ENCODE measurements at places on chromosomes 13 and 19.

DNA sequence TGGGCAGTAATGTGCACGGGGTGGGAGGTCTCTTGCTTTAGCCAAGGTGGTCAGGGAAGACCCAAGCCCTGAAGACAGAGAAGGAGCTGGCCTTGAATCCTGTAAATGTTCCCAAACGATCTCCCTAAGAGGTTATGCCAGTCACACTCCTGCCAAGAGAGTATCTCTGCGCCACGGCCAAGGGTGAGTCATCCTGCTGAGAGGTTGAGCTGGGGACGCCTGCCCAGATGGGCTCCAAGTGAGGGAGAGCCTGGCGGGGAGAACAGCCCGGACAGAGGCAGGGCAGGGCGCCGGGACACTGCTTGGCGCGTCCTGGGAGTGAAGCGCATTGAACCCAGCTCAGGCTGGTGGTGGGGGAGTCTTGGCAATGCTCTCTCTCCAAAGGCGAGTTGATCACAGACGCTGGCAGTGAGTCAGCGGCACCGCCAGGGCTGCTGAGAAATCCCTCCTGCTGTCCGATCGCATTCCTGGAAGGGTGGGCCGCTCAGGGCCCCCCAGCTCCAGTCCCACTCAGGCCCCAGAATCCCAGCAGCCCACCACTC lies 16.4 kb downstream of the SULT2B1 start:
- peak; percentile 26 for DNase-seq

- DNase-seq = no peak
These were observed 67.3 kb downstream of the SLC15A1 start for GRCh38 chr13:98685146-98685545.

GRCh38 chr13:49681842-49682435 lies 9.3 kb downstream of the EBPL start:
- DNase-seq = no peak

DNA sequence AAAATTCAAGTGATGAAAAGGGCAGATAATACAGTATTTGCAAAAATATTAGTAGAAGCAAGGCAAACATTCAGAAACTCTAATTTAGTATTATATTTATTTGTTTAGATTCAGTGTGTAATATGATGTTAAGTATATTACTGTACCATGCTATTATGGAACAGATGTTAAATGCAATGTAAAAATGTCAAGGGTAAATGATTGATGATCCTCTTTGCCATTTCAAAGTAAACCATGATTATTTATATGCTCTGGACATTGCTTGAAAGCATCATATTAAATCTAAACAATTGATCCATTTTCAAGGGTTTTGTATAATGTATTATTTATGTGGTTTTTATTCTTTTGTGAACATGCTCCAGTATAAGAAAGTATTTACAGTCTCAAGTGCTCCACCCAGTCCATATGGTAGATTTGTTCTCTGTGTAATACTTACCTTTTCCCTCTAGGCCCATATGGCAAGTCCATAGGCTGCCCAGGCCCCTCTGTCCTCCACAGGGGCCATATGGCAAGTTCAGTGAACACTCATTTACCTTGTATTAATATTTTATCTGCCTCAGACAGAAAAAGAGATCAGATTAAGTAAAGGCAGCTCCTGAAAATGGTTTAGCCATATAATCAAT lies 353.5 kb downstream of the DACH1 start:
- DNase-seq = no peak

DNA sequence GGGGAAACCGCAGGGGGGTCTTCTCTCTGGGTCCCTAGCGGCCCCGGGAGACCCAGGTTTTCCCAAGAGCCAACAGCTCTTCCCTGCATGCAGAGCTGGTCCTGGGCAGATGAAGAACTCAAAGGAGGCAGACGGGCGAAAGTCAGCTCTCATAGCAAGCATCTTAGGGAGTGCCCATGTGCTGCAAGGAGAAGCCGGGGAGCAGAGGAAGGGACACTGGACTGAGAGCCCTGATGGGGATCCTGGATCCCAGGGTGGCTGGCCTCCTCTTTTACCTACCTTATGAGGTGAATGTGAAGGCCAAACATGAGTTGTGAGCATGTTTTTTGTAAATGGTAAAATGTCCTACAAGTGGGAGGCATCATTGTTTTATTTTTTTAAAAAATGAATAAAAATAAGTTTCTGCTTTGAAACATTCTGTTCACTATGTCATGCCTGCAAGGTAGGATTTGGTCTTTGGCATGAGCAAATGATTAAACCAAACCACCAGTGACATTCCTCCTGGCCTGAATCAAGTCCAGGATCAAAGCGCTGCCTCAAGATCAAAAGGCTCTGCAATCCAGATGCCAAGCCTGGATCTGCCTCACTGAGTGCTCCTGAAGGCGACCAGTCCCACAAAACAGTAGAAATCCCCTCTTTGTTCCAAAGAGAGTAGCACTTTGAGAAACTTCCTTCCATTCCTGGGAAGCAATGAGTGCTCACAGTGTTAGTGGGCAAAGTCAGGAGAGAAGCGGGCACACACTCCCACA lies 92.2 kb upstream of the SERP2 start:
- DNase-seq = no peak

GRCh38 chr19:39553082-39553652 lies 13.2 kb upstream of the EID2 start:
- no peak for DNase-seq

DNA sequence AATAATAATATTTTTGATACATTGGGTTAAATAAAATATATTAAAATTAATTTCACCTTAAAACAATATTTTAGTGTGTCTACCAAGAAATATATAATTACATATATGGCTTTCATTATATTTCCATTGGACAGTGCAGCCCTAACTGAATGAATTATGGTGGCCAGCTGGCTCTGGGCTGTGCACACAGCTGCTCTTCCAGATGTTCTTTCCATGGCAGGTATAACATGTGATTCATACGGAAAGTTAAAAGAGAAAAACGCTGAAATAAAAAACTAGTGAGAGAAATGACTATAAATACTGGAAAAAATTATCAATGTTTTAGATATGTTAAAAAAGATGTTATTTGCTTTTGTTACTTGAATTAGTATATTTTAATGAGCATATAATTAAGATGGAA lies 216.3 kb downstream of the RGCC start:
- no peak for DNase-seq

GRCh38 chr19:48296963-48297734 lies 27.3 kb downstream of the ZNF114 start:
- no peak for DNase-seq

DNA sequence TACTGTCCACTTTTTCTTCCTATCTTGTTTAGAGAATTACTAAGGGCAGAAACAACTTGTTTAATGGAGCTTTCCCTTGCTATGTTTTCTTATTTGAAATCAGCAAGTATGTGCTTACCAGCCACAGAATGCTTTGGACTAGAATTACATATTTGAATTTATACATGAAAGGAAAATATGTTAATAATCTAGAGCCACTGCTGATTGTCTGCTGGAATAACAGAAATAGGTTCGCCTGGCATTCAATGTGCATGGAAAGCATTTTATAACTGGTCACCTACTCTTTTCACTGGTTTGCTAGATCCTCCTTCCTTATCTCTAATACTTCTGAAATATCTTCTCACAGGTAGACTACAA lies 8.0 kb downstream of the EFNB2 start:
- no peak for DNase-seq

DNA sequence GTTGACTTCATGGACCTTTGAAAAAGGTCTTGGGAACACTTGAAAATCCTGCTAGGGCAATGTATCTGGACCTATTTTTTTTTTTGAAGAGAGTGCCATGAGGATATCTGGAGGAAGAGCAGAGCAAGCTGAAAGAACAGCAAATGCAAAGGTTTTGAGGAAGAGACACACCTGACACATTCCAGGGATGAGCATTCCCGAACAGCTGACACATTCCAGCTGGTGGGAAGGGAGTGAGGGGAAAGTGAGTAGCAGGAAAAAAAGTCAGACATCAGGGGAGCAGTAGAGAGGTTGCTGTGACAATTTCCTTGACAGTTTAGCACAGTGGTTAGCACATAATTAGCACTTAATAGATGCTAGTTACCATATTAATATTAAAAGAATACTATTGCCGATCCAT lies 14.7 kb downstream of the DGKH start:
- no peak for DNase-seq

DNA sequence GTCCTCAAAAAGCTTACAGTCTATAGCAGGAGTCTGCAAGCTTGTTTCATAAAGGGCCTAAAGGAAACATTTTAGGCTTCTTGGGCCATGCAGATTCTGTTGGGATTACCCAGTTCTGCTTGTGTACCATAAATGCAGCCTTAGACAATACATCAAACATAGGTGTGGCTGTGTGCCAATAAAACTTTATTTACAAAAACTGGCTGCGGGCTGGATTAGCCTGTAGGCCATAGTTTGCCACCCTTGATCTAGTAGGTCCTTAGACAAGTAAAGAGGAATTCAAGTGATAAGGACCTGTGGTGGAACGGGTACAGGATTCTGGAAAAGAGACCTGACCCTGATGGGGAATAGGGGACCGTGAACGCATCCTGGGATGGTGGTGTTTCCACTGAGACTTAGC lies 51.9 kb downstream of the ESD start:
- no peak for DNase-seq

GRCh38 chr13:25179832-25180774 lies 8.0 kb upstream of the AMER2 start:
- no peak for DNase-seq

GRCh38 chr13:54373211-54373610 lies 1344.6 kb downstream of the OLFM4 start:
- DNase-seq = no peak

DNA sequence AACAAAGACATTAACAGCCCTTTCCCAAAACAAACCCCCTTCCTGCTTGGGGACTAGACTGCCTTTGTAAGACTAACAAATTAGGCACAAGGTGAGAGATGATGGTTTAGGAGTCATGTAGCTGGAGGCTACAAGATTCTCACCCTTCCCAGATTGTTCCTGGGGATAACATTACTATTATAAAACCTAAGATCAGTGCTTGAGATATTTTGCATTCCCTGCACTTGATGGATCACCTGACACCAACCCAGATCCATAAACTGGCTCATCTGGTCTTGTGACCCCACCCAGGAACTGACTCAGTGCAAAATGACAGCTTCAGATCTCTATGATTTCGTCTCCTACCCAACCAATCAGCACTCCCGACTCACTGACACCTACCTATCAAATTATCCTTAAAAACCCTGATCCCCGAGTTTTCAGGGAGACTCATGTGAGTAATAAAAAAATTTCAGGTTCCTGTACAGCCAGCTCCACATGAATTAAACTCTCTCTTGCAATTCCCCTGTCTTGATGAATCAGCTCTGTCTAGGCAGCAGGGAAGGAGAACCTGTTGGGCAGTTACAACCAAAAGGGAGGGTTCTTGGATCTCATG lies 2.4 kb upstream of the ZNF616 start:
- no peak for DNase-seq

DNA sequence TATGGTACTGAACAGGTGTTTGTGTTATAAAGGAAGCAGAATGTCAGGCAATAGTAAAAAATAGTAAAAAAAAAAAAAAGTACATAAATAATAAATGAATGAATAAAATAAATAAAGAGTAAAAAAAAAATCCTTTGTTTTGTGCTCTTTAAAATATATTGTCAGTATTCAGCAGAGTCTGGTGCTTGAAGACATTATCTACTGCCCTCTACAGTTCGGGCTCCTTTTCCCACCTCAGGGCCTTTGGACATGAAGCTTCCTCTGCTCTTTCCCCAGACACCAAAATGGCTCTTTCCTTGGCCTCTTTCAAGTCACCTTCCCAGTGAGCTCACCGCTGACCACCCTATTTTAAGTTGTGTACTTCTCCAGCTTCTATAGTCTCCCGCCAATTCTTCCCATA lies 137.5 kb downstream of the TNFRSF19 start:
- no peak for DNase-seq

- no peak for DNase-seq
These were observed 24.9 kb upstream of the WDR18 start for GRCh38 chr19:958967-959855.

GRCh38 chr13:45215392-45216077 lies 14.7 kb upstream of the KCTD4 start:
- DNase-seq = no peak

GRCh38 chr13:76732367-76732766 lies 153.8 kb downstream of the KCTD12 start:
- no peak for DNase-seq

DNA sequence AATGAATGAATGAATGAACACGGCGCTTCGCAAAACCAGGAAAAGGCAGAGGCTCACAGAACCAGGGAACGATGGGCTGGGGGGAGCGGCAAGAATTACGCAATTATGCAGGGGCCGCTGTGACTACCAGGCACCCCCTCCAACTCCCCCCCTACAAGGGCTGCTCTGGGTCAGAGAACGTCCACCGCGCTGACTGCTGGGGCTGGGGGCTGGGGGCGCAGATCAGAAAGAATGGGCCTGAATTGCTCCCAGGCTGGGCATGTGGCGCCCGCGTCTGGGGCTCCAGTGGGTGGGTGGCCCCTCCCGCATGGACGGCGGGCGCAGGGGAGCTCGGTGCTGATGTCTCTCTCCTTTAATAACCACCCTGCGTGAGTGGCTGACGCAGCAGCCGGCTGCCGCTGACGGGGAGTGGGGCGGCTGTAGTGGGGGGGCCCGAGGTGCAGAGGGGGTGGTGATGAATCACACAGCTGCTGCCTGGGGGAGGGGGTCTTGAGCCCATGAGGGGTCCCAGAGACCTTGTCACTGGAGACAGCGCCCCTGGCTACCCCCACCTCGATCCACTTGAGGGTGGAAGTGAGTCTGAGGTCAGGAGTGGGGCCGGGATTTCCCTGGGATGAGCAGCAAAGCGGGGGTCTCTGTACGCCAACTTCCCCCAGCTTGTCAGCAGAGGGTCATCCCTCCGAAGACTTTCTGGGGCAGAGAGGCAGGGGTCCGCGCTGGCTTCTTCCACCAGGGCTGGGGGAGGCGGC lies 1.5 kb upstream of the CIRBP start:
- DNase-seq = no peak

DNA sequence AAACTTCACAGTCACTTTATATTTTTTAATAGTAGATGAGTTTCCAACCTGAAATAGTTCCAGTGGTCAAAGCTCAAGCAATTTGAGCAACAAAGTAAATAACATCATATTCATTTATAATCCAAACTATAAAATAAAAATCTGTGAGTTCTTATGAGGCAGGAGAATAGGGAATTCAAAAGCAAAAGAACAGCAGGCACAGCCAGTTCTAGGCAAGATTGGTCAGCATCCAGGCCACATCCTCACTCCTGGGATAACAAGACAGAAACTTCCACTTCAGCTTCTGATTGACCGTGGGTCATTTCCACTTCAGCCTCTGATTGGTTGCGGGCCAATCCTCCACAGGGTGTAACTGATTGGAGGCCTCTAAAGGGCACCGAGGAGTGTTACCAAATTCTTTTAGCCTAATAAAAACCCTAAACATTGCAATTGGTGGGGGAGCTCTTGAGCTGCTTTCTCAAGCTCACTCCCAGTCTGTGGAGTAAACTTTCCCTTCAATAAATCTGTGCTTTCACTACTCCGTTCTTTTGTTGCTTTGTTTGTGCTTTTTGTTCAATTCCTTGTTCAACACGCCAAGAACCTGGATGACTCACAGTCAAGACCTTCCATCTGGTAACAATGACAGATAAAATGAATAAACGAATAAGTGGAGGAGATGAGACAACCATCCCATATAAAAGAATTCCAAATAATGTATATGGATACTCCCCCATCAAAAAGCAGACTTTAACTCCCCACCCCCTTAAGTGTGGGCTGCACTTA lies 42.6 kb upstream of the AMER2 start:
- DNase-seq = peak; percentile 41
